ENCODE measurements at places on chromosomes 12 and 14.

DNA sequence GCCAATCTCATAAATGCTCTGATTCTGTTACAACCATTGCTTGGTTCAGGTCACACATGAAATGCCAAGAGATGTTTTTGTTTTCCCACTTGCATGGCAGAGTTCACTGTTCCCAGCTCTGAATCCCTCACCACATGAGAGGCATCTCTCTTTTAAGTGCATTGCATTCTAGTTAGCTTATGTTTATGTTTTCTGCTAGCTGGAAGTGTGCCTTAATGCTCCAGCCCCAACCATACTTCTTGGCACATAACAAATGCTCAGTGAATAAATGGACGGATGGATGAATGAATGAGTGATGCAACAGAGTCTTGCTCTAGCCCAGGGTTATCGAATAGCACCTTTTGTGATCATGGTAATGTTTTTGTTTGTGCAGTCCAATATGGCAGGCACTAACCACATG is 197.3 kb downstream of the PPM1H start:
- DNase-seq = no peak

DNA sequence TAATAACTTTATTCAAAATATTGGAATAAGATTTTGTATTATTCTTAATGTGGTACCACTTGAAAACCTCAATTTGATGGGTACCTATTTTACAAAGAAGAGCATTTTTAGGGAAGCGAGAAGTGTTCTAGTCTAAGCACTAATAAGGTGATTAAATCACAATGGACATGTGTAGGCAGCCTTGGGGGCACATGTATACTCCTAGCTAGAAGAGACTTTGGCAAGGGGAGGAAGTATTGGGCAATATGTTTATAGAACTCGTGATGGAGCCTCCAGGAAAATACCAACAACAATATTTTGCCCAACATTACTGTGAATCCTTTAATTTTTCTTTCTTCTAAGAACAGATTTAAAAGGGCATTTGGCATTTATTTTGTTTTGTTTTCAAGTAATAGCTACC is 280.3 kb downstream of the ADAMTS20 start:
- DNase-seq = no peak

DNA sequence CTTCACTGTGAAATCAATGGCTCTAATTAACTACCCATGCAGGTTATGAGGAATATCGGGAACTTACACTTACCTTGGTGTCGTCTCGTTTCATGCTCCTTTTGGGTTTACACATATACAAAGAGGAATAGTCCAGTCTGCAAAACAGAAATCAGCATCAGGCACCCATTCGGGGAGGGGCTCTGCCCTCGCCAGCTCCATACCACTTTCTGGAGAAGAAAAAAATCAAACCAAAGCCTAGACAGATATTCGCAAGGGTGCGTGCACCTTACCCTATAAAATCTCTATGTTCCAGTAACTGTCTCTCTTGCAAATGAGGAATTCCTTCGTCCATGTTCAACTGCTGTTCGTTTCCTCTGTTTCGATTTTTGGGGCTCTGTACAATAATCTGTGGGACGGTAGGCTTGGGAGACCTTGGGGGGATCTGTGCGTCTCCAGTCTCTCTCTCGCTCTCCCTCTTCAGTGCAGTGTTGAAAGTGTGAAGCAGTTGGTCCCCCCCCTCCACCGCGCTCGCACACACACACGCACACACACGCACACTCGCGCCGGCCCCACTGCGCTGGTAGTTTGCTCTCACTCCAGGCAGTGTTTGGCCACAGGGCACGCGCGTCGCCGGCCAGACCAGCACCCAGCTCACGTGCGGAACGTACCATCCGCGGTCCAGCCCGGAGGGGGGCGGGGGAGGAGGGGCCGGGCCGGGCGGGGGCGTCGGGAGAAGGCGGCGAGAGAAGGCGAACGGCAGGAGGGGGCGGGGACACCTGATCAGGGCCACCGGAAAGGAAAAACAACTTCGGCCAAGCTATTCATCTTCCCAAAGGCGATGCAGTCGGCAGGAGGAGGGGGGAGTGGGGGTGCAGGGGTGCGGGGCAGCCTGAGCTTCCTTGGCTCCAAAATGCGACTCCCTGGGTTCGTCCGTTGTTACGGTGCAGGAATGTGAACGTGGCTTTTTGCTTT is at the start of gene BHLHE41:
TSS of gene BHLHE41 (minus strand) at position 592 of the 954 bp plus-strand sequence. CDS start at position 334, 258 bp downstream.
- DNase-seq = no peak

GRCh38 chr14:92451755-92452154 is 61.8 kb upstream of the RIN3 start:
- no peak for DNase-seq

DNA sequence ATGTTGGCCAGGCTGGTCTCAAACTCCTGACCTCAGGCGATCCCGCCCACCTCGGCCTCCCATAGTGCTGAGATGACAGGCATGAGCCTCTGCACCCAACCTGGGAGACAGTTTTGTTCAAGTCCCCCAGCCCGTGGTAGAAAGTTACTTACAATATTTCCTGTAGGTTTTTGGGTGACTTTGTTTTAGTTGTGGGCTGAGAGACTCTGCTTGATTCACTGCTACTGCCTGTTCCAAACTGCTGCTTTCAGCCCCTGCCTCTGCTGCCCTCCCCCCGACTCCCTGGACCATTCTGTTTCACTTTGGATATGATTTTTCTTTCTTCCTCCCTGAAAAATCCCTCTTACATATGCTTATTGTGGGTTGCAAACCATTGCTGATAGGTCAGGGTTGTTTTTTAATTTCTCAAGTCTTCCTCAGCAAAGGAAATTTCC is 13.4 kb upstream of the PCNX1 start:
- no peak for DNase-seq

DNA sequence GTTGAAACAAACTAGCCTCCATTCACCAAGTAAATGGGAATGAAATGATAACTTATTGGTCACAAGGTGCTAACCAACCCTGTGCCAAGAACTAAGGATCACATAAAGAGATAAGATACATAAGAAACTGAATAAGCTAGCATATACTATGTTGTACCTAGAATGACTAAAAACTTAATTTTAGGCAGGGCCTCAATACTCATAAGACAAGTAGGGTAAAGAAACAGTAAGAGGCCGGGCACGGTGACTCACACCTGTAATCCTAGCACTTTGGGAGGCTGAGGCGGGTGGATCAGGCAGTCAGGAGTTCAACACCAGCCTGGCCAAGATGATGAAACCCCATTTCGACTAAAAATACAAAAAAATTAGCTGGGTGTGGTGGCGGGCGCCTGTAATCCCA is 17.7 kb downstream of the GDF11 start:
- no peak for DNase-seq

DNA sequence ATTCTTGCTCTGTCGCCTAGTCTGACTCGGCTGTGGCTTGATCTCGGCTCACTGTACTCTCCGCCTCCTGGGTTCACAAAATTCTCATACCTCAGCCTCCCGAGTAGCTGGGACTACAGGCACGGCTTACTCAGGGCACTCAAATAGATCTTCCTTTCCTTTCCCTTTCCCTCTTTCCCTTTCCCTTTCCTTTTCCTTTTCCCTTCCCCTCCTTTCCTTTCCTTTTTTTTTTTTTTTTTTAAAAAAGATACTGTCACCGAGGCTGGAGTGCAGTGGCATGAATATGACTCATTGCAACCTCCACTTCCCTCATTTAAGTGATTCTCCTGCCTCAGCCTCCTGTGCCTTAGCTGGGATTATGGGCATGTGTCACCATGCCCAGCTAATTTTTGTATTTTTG is 86.0 kb downstream of the AEBP2 start:
- no peak for DNase-seq

DNA sequence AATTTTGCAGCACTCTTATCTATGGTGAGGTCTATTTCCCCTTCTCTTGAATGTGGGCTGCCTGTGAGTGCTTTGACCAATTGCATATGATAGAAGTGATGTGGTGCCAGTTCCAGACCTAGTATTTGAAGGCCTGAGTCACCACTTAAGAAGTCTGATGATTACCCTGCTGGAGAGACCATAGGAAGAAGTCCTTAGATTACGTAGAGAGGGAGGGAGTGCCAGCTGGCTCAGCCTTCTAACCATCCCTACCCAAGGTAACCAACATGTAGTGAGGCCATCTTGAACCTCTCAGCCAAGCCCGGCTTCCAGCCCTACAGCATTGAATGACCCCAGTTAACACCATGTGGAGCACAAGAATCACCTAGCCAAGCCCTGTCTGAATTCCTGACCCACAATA is 166.9 kb downstream of the NELL2 start:
- DNase-seq = no peak

All from epithelial cell of proximal tubule (primary cell).